Cardiac atrium fibroblast (primary cell): ENCODE measurements at places on chromosomes 5 and 9. TPM values are rescaled to one million over a fixed set of nuclear protein-coding genes. Genes with fewer than 3 reads are reported as not detected.

CFAP157 gene
- not detected in 2 replicates for total RNA-seq

SLC36A3 gene
- not detected in 2 replicates for total RNA-seq

PCDHA2 gene
- not detected in 2 replicates for total RNA-seq

TEX48 gene
- total RNA-seq: not detected in 2 replicates

SPZ1 gene
- total RNA-seq: not detected in 2 replicates

NOXA1 gene
- 0.16 TPM in 1 of 2 replicates, not detected in the other for total RNA-seq

GZMA gene
- total RNA-seq: not detected in 2 replicates

ARHGEF28 gene
- total RNA-seq: 6.0 and 6.5 TPM in 2 replicates

ENC1 gene
- 46.2 and 99.3 TPM in 2 replicates for total RNA-seq

FOXD4 gene
- not detected in 2 replicates for total RNA-seq

MAMDC2 gene
- 2.0 and 8.7 TPM in 2 replicates for total RNA-seq

CDH18 gene
- total RNA-seq: not detected in 2 replicates

ACOT12 gene
- 0.72 TPM in 1 of 2 replicates, not detected in the other for total RNA-seq

PHPT1 gene
- 118 and 128 TPM in 2 replicates for total RNA-seq

ARSI gene
- 0.32 and 2.0 TPM in 2 replicates for total RNA-seq

GMCL2 gene
- total RNA-seq: not detected in 2 replicates

PROB1 gene
- 1.5 and 2.5 TPM in 2 replicates for total RNA-seq

PLCXD3 gene
- 14.1 and 20.9 TPM in 2 replicates for total RNA-seq

STPG3 gene
- total RNA-seq: not detected in 2 replicates

AHRR gene
- 8.8 and 16.4 TPM in 2 replicates for total RNA-seq

CYSRT1 gene
- not detected in 2 replicates for total RNA-seq

SOX30 gene
- total RNA-seq: not detected in 2 replicates

HSPB3 gene
- 0.81 TPM in 1 of 2 replicates, not detected in the other for total RNA-seq

STC2 gene
- 510 and 514 TPM in 2 replicates for total RNA-seq

RASGRF2 gene
- total RNA-seq: 0.18 and 1.3 TPM in 2 replicates

TJP2 gene
- total RNA-seq: 52.0 and 57.6 TPM in 2 replicates

ZDHHC21 gene
- 2.5 and 3.6 TPM in 2 replicates for total RNA-seq

GNA14 gene
- 8.3 and 9.6 TPM in 2 replicates for total RNA-seq

PCDHAC1 gene
- total RNA-seq: not detected in 2 replicates

OR13F1 gene
- total RNA-seq: not detected in 2 replicates

CTNNAL1 gene
- total RNA-seq: 106 TPM in 2 replicates

RBM22 gene
- total RNA-seq: 35.8 and 46.9 TPM in 2 replicates

CYLC2 gene
- total RNA-seq: not detected in 2 replicates

PCDHGA12 gene
- 26.7 and 27.1 TPM in 2 replicates for total RNA-seq

ST8SIA4 gene
- total RNA-seq: 0.90 and 2.4 TPM in 2 replicates

ANKRD31 gene
- 0.54 TPM in 1 of 2 replicates, not detected in the other for total RNA-seq

IFNB1 gene
- total RNA-seq: not detected in 2 replicates

FOXI1 gene
- total RNA-seq: not detected in 2 replicates

LRRC19 gene
- not detected in 2 replicates for total RNA-seq

SLC6A3 gene
- total RNA-seq: not detected in 2 replicates

SPATA31C1 gene
- not detected in 2 replicates for total RNA-seq

CCNB1 gene
- 20.4 and 50.1 TPM in 2 replicates for total RNA-seq

GFI1B gene
- total RNA-seq: under 0.01 TPM in 1 of 2 replicates, not detected in the other

PCDHB2 gene
- total RNA-seq: 0.90 and 1.3 TPM in 2 replicates

ECSCR gene
- 25.4 and 28.2 TPM in 2 replicates for total RNA-seq

PCDHA7 gene
- total RNA-seq: 0.16 and 0.72 TPM in 2 replicates

JADE2 gene
- total RNA-seq: 54.9 and 75.7 TPM in 2 replicates

PCAT7 gene
- not detected in 2 replicates for total RNA-seq

TMEM252 gene
- not detected in 2 replicates for total RNA-seq

STK32A gene
- total RNA-seq: under 0.01 and 0.18 TPM in 2 replicates

CCDC152 gene
- total RNA-seq: 2.2 and 2.3 TPM in 2 replicates

MAP1B gene
- 82.1 and 210 TPM in 2 replicates for total RNA-seq

BARHL1 gene
- not detected in 2 replicates for total RNA-seq

GHR gene
- 4.0 and 5.2 TPM in 2 replicates for total RNA-seq

ZNF483 gene
- total RNA-seq: under 0.01 and 0.18 TPM in 2 replicates

PDE4D gene
- 12.1 and 13.3 TPM in 2 replicates for total RNA-seq

PCDHA10 gene
- total RNA-seq: not detected in 2 replicates

SMIM23 gene
- not detected in 2 replicates for total RNA-seq
